Right renal pelvis (tissue), 4 donors: ENCODE measurements at places on chromosomes 11 and 22.

- no peak for DNase-seq
Measured at GRCh38 chr11:120391292-120391691, 55.1 kb downstream of the ARHGEF12 start.

- DNase-seq: no peak
Measured at GRCh38 chr11:63672156-63672463, 934 bp upstream of the ATL3 start.

DNA sequence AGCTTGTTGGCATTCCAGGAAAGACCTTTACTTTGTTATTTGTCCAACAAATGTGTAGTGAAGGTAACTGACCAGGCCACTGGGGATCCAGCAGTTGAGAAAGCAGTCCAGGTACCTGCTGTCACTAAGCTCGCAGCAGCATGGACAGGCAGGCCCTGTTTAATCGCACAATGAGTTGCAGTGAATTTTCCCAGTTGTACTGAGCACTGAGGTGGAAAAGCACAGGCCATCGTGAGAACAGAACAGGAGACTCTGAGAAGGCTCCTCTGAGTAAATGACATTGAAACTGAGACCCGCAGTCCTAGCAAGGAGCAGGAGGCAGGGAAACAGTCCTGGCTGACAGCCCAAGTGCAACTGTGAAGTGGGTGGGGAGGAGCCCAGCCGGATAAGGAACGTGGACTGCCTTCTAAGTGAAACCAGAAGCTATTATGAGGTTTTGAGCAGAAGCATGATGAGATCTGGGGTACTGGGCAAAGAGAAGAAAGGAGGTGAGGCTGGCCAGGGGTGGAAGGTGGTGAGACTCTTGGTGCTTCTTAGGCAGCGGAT lies 39.8 kb upstream of the CDON start:
- no peak for DNase-seq

- no peak for DNase-seq
Measured at GRCh38 chr11:123072332-123072761, 10.4 kb upstream of the HSPA8 start.

DNA sequence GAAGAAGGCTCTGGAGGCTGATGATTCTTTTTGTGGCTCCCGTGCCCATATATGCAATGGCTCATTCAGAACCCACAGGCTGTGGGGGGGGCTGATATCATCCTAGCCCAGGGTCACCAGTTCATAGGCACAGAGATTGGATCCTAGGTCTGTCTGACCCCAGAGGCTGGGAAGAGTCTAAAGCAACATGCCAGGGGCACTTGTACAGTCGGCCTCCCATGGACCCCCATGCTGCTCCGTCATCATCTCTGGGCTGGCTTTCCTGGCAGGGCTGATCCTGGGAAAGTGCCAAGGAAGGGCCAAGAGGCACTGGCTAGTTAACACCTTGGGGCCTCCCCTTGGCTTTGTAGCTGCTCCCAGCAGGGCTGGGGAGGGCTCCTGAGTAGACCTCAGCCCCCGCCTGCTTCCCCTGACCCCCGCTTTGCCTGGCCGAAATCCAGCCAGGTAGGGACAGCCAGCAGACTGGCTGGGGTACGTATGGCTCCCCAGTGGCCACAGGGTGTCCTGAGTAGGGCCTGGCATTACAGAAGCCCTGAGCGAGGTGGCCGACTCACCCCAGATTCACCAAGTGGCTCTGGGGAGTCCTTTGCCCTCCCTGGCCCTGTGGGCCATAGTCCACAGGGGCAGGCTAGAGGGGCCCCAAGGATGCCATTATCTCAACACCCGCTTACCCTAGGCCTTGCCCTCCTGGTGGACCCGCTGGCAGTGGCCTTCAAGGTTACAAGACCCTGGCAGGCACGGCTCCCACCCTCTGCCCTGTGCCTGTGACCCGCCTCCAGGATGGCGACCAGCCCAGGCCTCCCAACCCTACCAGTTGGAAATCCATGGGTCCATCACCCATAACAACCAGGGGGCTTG lies 22.5 kb downstream of the FADS3 start:
- DNase-seq: no peak

- DNase-seq: no peak
Measured at GRCh38 chr11:96271777-96272176, 71.2 kb downstream of the MAML2 start.

DNA sequence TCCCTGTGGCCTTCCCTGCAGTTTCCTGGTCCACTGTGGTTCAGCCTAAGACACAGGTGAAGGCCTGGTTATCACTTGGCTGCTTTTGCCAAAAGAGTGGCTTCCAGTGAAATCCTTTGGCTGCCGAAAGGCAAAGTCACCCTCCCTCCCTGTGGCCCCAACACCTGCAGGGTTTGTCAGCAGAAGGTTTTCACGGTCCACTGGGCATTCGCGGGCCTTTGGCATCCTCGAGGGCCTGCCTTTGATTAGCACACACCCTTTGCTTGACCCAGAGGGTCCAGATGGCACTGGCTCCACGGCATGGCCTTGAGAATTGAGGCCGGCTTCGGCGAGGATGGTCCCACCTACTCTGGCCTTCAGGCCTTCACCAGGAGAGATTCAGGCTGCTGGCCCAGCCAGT lies 35.3 kb downstream of the RTN4R start:
- DNase-seq: no peak

- DNase-seq: no peak
Measured at GRCh38 chr11:10551290-10551592, 10.3 kb upstream of the RNF141 start.

DNA sequence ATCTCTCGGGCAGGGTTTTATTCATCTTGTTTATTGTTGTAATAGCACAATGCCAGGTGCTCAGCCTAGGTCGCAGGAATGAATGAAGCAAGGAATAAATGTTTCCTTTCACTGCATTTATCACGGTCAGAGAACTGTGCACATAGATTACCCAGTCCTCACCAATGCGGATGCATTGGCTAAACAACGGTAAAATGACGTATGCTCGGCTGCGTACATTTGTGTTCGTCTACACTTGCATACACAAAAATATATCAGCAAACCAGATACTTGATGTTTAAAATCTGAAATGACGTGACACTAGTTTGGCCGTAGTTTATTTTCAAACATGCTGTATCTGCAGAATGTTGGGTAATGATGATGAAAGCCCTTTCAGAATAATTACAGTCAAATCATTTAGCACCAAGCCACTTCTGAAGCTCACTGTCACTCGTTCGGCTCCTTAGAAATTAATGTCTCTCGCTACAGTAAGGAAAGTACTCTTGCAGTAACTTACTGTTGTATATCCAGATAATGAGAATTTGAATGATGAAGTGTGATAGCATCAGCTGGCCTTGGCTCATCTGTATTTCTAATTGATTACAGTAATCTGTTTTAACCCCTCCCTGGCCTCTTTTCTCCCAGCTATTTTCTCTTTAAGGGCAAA lies 268.9 kb downstream of the LRRC4C start:
- no peak for DNase-seq

GRCh38 chr22:38314051-38314932 lies 2.9 kb downstream of the CSNK1E start:
- no peak for DNase-seq

DNA sequence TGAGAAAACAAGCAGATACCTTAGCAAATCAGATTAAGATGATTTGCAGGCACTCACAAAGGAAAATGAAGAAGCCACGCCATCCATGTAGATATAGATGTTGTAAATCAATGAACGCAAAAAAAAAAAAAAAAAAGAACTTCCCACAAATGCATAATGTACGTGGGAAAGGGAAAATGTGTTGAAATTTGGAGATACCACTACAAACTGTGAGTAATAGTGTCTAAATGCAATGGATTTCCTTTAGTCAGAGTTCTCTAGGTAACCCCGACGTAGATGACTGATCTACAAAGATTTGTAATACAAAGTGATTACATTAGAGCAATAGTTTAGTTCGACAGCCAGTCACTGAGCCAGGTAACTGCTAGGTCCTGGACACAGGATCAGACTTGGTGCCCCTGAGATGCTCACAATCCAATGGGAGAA lies 783 bp upstream of the ANKRD54 start:
- no peak for DNase-seq

- peak; percentile 65 for DNase-seq
Measured at GRCh38 chr11:2409611-2410468, 9.3 kb downstream of the TSSC4 start.

DNA sequence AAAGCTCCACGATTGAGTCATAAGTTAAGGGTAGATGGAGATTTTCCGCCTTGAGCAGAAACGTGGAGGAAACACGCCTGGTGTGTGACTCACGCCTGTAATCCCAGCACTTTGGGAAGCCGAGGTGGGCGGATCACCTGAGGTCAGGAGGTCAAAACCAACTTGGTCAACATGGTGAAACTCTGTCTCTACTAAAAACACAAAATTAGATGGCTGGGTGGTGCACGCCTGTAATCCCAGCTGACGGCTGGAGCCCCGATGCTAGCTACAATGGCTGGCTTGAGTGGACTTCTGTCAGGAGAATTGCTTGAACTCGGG lies 17.3 kb upstream of the DGCR8 start:
- no peak for DNase-seq

DNA sequence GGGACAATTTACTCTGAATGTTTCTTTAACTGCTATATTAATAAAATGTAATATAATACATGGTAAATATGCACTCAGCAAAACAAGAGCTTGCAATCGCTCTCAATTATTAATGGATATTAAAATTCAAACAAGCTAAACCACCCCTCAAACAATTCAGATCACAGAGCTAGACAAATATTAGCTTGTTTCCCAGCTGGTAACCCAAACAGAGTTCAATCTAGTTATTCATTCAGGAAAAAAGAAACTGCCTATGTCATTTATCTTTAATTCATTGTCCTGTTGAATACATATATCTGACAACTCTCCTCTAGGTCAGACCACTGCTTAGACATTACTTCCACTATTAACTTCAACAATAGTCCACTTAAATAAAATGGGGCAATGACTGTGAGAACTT lies 78.7 kb downstream of the SERGEF start:
- no peak for DNase-seq

GRCh38 chr11:68044898-68045351 lies 6.1 kb downstream of the TCIRG1 start:
- DNase-seq: no peak

- DNase-seq: no peak
Measured at GRCh38 chr11:35239471-35240075, 100.6 kb downstream of the CD44 start.

- no peak for DNase-seq
Measured at GRCh38 chr11:65355776-65356393, 1.3 kb downstream of the TIGD3 start.

DNA sequence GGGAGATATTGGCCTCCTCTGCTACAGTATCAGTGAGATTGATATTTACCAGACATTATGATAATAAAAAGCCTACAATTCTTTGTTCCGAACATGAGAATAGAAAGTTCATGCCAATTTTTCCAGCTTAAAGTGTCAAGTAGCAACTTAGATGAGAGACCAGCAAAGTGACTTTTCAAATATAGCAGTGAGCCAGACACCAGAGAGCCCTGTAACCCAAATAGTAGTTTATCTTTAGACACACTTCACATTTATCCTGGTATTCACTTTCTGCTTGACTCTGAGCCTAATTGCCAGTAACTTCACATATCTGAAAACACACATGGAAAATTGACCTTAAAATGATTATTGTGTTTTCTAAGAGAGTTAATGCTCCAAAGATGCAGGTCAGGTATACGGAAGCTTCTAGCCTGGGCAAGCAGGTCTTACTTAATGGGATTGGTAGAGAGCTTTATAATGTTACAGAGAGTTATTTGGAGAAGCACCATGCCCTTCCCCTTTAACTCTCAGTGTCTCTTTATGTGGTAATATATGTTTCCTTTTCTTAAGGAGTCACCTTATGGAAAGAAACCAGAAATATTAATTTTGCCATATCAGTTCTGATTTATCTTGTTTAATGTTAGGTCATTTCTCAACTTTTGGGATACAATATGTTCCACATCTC lies 852.3 kb upstream of the CHORDC1 start:
- DNase-seq: no peak

DNA sequence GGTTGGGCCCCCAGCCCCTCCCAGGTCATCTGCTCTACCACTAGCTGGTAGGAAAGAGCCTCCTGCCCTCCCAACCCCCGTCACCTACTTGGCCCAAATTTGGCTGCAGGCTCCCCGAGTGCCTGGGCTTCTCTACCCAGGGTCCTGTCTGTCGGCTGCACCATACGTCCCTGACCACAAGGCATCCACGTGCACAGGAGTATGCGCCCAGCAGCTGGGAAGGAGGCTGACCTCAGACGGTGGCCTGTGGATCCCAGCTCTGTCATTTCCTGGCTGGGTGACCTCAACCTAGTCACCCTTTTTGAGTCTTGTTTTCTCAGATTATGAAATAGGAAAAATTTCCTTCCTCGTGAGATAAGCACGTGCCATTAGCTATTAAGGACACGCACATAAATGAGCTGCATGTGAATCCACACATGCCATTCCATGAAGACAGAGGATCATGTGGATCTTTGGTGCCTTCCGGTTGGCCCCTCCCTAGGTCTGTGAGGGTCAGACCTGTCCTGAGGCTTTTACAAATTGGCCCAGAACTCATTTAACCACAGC lies 13.7 kb downstream of the CYB561A3 start:
- no peak for DNase-seq

- DNase-seq: peak; percentile 71
Measured at GRCh38 chr22:21009638-21010425, 5.1 kb upstream of the P2RX6 start.

DNA sequence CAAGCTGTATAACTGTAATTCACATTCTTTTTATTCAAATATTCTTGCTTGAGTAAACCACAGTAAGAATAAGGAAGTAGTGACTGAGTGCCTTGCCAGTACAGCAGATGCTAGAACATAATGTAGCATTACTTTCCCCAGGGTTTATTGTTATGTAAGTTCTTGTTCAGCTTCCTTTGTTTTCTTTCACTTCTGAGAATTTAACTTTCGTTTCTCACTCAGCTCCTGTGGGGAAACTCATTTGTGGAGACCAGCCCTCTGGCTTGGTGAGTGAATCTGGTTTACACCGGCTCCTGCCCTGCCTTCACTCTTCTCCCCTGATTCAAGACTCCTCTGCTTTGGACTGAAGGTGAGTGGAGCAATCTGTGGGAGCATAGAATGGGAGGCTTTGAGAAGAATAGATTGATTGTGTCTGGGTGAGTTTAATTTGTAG lies at the start of gene TRIM22:
Gene TRIM22, plus strand, starts transcription at position 240 of the 433 bp plus-strand sequence. CDS start 6,443 bp downstream, outside the sequence.
- DNase-seq: no peak

DNA sequence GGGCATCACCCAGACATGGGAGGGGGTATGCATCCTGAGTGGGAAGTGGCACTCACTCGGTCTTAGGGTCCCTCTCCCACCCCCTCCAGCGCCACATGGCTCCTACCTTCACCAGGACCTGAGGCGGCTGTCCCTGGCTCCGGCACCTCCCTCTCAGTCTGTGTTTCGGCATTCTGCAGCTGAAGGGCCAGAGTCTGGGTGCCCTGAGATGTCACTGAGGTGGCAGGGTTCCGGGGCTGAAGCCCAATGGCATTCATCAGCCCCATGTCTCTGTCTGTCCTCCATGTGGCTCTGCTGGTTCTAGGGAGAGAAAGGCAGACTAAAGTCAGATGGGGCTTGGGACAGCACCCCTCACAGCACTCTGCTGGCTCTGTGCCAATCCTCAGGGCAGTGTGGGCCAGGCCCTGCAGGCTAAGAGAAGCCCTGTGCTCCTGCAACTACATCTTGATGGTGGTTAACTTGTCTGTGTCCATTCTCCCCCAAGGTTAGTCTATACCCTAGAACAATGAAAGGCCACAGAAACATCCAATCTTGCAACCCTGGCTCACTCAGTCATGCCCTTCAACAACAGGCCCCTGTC lies 16.9 kb upstream of the CHRM4 start:
- DNase-seq: no peak
